ENCODE measurements at places on chromosomes 16 and 17.

- no peak for DNase-seq
These were observed 20.6 kb downstream of the NPTX1 start for GRCh38 chr17:80455784-80456183.

DNA sequence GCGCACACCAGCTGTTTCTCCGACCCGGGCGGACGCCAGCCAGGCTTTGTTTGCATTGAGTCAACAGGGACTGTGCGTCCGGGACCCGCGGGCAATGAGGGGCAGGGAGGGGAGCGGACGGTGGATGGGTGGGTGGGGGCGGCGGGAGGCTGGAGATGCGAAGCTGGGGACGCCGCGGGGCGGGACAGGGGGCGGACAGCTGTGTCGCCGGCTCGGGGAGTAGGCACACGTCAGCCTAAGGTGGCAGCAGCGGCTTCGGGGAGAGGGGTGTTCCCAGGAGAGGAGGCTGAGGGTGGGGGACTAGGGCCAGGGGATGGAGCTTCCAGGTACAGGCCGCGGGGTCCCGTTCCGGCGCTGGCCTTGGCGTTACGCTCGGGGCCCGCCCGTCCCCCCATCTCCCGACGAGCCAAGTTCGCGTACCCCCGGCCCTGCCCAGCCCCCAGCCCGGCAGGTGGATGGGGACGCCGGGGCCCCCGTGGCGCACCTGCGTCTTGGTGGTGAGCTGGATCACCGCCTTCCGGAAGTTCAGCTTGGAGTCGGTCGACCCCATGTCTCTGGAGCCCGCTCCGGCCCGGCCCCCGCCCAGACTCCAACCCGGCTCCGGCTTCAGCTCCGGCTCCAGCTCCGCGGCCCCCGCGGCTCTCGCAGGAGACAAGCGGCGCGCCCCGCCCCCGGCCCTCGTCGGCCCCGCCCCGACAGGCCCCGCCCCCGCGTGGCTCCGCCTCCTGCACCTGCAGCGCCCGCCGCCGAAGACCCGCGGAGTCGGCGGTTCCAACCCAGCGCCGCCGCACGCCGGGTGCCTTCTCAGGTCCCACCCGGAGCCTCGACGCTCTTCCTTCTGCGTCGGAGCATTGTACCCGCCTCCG is at the start of gene HID1:
TSS of gene HID1 (minus strand) at position 653 of the 866 bp plus-strand sequence. CDS start at position 550, 103 bp downstream.
- peak; percentile 77 for DNase-seq

- no peak for DNase-seq
These were observed 236.7 kb upstream of the GOT2 start for GRCh38 chr16:58970775-58971174.

GRCh38 chr17:44071772-44072171 is 1.2 kb downstream of the G6PC3 start:
- DNase-seq, result no peak

- DNase-seq, result peak; percentile 72
These were observed 2.7 kb downstream of the CENPX start for GRCh38 chr17:82019690-82020571.

All from stimulated activated CD8-positive, alpha-beta memory T cell treated with anti-CD3 and anti-CD28 coated beads, Interleukin-2, amount 100 ng/mL, for 48 hours (primary cell).